Left ventricle myocardium inferior (tissue), 1 donor: ENCODE measurements at places on chromosomes 12 and 14. TPM values are rescaled to one million over a fixed set of nuclear protein-coding genes. Genes with fewer than 3 reads are reported as not detected.

The TMEM63C gene
- 0.63 TPM for total RNA-seq

The TRHDE gene
- 0.96 TPM for total RNA-seq

The SSPN gene
- 67.4 TPM for total RNA-seq

The ABCD2 gene
- total RNA-seq: 6.5 TPM

The KRT75 gene
- total RNA-seq: not detected

The ZNF891 gene
- 1.1 TPM for total RNA-seq

The DUSP6 gene
- 16.1 TPM for total RNA-seq

The MYRFL gene
- 0.14 TPM for total RNA-seq

The ALX1 gene
- not detected for total RNA-seq

The RNF212B gene
- not detected for total RNA-seq

The VRTN gene
- not detected for total RNA-seq

The NGB gene
- not detected for total RNA-seq

The RFLNA gene
- total RNA-seq: 0.27 TPM

The DAD1 gene
- total RNA-seq: 118 TPM

The HVCN1 gene
- total RNA-seq: 11.5 TPM

The KRT77 gene
- total RNA-seq: not detected

The CRACR2A gene
- total RNA-seq: 7.6 TPM

The AICDA gene
- not detected for total RNA-seq

The IL26 gene
- total RNA-seq: not detected

The ZDHHC22 gene
- not detected for total RNA-seq

The ANKRD33 gene
- not detected for total RNA-seq

The PARP11 gene
- total RNA-seq: 4.7 TPM

The RNASE2 gene
- total RNA-seq: 1.3 TPM

The SCNN1A gene
- 0.22 TPM for total RNA-seq

The FAM186B gene
- total RNA-seq: 0.33 TPM

The VWF gene
- 250 TPM for total RNA-seq

The CD69 gene
- total RNA-seq: 0.25 TPM

The SINHCAF gene
- 6.6 TPM for total RNA-seq

The SAMD15 gene
- total RNA-seq: 0.08 TPM

The CMTM5 gene
- 1.0 TPM for total RNA-seq

The CD163L1 gene
- 2.5 TPM for total RNA-seq

The TDRD9 gene
- 4.8 TPM for total RNA-seq

The SBNO1 gene
- total RNA-seq: 27.1 TPM

The DAO gene
- total RNA-seq: not detected

The PPFIA2 gene
- 0.82 TPM for total RNA-seq

The INHBC gene
- total RNA-seq: not detected

The CLEC9A gene
- total RNA-seq: not detected

The SYNE3 gene
- total RNA-seq: 11.3 TPM

The MMAB gene
- total RNA-seq: 55.4 TPM

The SOCS4 gene
- 18.1 TPM for total RNA-seq

The SMOC1 gene
- 4.4 TPM for total RNA-seq
